ENCODE measurements at places on chromosomes 4 and X.

- DNase-seq = peak; percentile 60
Observed at GRCh38 chrX:48896611-48897011, 957 bp downstream of the TIMM17B start.

GRCh38 chr4:155403886-155404285, 27.1 kb upstream of the MAP9 start:
- DNase-seq = peak; percentile 64

DNA sequence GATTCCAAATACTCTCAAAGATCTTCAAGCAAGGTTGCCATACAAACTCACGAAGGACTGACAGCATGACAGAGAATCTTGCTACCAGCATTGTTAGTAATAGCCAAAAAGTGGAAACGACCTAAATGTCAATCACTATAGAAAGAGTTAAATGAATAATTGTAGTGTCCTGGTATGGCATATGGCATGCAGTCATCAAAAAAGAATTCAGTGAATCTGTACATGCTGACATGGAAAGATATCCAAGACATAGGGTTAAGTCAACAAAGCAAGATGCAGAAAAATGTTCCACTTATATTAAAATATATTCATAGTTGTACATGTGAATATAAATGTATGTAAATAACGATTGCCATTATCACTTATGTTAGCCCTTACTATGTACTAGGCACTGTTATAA, 37.6 kb downstream of the SRPX2 start:
- DNase-seq = no peak

- peak; percentile 68 for DNase-seq
Observed at GRCh38 chr4:125735102-125735501, 420.3 kb downstream of the FAT4 start.

Data from muscle of leg (tissue), 16 donors.